ENCODE measurements at places on chromosomes 2 and 18.

- no peak for DNase-seq
Measured at GRCh38 chr2:201833781-201834180, 27.4 kb downstream of the CDK15 start.

DNA sequence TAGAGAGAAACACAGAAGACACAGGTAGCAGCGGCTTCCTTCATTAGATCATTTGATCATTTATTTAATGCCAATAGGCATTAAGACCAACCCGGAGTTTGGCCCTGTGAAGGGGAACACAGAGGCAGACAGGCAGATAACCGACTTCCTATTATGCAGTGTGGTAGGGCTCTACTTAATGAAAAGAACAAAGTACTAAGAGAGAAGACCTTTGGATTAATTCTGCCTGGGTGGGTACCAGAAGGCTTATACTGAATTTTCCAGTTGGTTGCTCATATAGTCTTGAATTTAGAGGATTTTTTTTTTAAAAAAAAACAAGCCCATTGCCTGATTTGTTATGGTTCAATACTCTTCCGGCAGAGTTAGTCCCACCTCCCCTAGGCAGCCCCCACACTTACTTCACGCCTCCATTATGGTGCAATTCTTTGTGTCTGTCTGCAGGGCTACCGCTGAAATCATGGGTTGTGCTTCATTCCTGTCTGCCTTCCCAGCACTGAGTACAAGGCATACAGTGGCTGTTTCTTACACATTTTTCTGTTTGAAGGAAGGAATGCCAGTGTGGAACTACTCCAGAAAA, 244.3 kb upstream of the APCDD1 start:
- no peak for DNase-seq

GRCh38 chr2:124314084-124314483, 289.0 kb downstream of the CNTNAP5 start:
- no peak for DNase-seq

- DNase-seq, result no peak
Measured at GRCh38 chr2:176525086-176525485, 255.8 kb downstream of the MTX2 start.

- DNase-seq, result no peak
Measured at GRCh38 chr2:212904646-212905045, 246.8 kb downstream of the IKZF2 start.

DNA sequence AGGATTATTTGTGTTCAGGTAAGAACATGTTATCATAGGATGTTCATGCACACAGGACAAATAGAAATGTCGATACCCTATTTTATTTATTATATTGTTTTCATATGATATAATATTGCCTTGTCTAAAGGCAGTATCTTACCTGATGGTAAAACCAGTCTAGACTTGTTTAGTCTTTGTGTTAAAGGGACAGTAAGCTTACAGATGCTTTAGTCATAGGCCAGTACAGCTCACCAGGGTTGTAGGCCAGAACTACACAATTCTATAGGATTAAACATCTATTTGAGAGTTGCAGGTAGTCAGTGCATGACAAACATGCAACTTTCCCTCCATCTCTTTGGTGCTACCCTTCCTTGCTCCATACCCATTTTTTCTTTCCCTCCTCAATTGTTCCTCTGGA, 158.5 kb downstream of the GALNT3 start:
- DNase-seq, result no peak

- DNase-seq, result no peak
Measured at GRCh38 chr2:100716581-100716980, 103.4 kb upstream of the NPAS2 start.

DNA sequence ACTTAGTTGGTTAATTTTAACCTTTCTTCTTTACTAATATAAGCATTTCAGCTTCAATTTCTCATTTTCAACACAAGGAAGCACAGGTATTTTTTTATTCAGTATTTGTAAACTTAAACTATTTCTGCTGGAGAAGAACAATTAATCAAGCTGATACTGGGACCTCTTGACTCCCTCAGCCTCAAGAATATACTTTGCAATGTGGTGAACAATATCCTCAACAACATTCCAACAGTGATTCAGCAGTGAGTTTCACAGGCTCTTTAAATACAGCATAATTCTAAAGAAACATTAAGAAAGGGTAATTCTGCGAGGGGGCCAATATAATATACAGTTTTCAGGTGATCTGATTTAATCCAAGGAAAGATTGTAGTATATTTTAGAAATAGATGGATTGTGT, 10.0 kb downstream of the RAPGEF4 start:
- DNase-seq, result no peak

DNA sequence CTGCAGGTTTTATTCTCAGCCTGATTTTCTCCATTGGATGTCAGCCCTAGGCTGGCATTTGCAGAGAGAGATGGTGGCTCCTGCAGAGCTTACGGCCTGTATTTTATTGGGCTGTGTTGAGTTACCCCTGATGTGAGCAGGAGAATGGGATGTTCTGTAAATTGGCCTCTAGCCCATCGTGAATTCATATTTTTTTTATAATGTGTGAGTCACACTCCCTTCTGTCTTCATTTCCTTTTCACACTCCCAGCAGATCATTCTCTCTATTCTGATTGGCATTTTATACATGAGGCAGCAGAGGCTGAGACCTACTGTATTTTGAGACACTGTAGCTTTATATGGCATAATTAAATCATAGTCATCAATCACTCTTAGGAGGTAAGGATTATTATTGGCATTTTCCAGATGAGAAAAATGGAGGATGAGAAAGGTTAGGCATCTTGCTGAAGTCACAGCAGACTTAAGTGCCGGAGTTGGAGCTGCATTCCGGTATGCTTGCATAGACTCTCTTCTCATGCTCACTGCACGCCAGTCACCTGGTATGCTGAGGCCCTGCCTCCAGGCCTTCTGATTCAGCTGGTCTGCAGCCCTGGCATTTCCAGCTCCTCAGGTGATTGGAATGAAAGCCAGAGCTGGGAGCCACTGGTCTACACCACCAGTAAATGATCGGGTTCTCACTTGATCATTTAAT, 142.4 kb downstream of the NEDD4L start:
- no peak for DNase-seq

DNA sequence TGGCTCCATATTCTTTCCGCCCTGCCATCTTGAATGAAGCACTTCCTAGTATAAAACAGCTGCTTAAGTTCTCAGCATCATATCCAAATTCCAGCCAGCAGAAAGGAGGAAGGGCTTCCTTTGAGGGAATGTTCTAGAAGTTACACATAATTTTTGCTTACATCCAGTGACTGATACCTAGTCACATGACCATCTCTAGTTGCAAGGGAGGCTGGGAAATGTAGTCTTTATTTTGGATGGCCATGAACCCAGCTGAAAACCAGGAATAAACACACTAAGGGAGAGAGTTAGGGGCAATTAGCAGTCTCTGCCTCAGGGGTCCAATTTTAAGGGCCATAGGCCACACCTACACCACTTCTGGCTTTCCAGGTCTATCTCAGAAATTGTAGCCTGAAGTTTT, 57.8 kb upstream of the LMAN1 start:
- DNase-seq, result no peak

DNA sequence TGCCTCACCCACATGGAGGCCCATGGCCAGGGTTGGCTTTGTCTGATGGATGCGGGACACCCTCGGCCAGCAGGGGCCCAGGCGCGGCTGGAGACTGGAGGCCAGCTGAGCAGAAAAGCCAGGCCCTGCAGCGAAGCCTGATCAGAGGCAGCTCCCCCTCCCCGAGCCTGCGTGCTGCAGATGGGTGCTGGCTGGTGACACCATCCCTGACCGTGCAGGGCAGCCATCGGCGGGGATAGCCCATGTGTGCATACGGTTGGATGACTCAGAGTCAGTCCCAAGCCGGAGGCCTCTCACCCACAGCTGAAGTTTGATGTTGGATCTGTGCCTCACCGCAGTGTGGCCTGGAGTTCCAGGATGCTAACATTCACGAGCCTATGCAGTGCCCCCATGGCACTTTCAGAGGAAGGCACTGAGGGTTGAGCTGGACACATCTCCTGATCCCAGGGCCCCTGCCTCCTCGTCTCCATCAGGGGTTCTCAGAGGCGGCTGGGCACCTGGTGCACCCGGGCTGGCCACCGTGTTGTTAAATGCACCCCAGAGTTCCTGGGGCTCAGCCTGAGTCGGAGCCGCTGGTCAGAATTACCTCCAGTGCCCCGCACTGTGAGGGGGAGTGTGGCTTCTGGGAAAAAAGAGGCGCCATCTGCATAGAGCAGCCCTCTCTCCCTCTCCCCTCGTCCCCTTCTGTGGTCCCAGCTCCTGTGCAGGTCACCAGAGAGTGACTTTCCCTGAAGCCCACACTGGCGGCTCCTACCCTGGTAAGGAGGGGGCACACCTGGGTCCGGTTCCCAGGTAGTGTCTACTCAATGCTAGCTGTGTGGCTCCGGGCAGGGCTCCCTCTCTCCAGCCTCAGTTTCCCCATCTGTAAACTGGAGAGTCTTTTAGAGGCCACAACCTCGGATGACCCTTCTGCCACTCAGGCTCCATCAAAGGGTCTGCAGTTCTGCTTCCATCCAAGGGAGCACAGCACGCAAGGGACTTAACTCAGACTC, 19.4 kb upstream of the KIF1A start:
- no peak for DNase-seq

DNA sequence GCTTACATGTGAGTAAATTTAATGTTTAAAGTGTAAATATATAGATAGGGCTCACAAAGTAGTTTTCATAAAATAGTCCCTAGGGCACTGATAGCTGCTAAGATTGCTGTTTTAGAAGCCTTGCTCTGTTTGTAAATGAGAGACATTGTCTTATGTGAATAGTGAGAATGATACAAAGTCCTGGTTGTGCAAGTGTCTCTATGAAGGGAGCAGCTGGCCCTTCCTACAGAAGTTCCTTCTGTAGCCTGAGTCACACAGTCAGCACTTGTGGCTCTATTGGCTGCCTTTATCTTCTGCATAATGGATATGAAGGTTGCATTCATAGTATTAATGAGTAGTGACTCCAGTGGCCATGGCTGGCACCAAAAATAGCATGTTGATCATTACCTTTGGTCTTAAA, 279.7 kb downstream of the OSR1 start:
- DNase-seq, result no peak

- no peak for DNase-seq
Measured at GRCh38 chr2:147851244-147851930, 6.6 kb downstream of the ACVR2A start.

DNA sequence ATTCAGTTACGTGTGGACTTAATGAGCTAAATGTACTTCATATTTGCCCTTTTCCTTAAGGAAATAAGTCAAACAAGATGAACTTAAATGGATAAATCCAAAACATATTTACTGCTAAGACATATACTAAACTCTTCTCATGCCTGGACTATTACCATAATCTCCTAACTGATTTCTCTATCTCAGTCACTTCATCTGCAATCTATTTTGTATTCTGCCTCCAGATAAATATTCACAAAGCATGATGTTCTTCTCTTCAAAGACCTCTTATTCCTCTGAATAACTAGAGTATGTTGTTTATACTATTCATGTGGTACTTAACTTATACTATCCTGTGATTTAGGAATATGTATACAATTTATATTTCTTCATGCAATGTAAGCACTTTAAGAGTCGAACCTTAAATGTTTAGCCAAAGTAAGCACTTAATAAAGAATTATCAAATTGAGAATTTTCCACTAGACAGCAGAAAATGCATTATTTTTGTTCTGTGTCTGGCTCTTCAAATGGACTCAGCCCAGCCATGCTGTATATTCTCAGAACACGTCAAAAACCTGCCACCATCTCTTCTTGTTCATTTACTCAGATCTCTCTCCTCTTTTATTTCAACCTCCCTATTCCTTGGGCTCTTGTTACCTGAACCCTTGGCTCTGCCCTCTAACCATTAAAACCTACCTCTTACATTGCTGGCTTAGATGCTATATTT, 79.9 kb upstream of the ARHGAP28 start:
- no peak for DNase-seq

GRCh38 chr2:165691615-165692014, 102.4 kb downstream of the GALNT3 start:
- no peak for DNase-seq

All from NK-92 treated with Interleukin-12 subunit alpha and Interleukin-12 subunit beta, amount 100 ng/mL, for 24 hours (cell line).